ENCODE measurements at places on chromosomes 12 and 14. TPM values are rescaled to one million over a fixed set of nuclear protein-coding genes. Genes with fewer than 3 reads are reported as not detected.

The RABGGTA gene
- total RNA-seq, result 21.1 TPM

The C12orf54 gene
- total RNA-seq, result not detected

The TMEM233 gene
- total RNA-seq, result not detected

The HCAR1 gene
- 0.49 TPM for total RNA-seq

All from temporal lobe (tissue), 4 donors.